ENCODE measurements at places on chromosomes 12 and 14.
A peak's percentile ranks its signal among the peaks of the same experiment; 100 is the strongest.

- no peak for DNase-seq
Measured at GRCh38 chr12:28017126-28017872, 44.8 kb upstream of the PTHLH start.

GRCh38 chr12:133130808-133131128 lies 341 bp downstream of the ZNF10 start:
- DNase-seq, result peak; percentile 35

GRCh38 chr14:97077687-97078086 lies 280.5 kb downstream of the VRK1 start:
- DNase-seq, result no peak

DNA sequence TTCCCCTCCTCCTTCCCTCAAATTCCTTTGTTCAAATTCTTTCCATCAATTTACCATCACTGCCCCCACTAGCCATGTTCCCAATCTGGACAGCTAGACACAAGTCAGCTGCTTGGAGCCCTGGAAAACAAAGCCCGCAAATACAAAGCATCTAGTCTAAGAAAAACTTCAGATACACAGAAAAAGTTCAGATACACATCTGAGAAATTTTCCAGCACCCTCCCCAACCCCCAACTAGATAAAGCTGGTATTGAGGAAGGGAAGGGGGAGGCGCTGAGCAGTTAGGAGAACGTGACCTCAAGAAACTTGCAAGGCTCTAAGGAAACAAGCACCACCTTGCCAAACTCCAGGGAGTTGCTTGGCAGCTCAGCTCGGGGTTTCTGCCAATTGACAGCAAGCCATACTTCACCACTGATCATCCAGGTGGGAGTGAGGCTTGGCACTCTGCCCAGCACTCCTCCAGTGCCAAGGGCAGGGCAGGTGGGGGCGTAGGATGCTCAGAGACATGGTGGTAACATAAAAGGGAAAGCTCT lies 5.1 kb upstream of the CNIH1 start:
- peak; percentile 28 for DNase-seq

DNA sequence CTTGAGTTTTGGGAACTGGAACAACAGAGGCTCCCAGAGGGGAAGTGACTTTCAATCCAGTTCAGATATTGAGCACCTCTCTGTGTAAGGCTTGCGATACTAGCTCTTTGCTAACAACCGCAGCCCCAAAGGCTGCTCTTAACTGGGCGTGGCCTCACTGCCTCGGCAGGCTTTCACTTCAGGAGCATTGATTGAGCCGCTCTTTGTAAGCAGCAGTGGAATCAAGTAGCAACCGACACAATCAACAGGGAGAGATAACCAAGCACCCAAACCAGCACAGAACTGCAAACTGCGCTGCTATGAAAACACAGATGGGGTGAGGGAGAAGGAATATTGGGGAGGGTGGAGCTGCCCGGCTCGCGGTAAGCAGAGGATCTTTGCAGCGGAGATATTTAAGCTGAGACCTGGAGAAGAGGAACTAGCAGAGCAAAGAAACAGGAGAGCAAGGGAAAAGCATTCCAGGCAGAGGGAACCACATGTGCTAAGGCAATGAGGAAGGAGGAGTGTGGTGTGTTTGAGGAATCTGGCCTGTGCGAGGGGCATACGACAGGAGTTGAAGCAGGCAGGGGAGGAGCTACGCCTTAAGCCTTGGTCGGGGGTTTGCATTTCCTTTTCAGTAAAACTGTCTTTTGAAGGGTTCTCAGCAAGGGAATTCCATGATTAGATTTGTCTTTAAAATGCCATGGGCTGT lies 17.3 kb upstream of the YY1 start:
- DNase-seq, result peak; percentile 84

DNA sequence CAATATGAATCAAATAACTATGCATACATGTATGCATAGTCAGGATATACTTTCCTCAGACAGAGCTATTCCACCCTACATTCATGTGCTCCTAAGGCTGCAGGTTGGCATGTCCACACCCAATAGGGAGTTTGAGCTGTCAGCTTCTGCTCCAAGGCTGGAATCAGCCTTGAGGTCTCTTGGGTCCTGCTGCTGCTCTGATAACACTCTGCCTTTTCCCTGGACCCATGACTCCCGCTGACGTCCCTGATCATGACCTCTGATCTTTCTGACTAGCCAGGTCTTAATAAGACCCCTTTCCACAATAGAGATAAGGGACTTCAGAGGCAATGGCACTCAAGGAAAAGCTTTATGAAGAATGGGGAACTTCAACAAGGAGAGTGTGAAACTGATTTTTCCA lies 5.7 kb downstream of the PITPNM2 start:
- no peak for DNase-seq

- DNase-seq, result peak; percentile 47
Measured at GRCh38 chr12:12909995-12910420, 18.6 kb downstream of the GPRC5A start.

DNA sequence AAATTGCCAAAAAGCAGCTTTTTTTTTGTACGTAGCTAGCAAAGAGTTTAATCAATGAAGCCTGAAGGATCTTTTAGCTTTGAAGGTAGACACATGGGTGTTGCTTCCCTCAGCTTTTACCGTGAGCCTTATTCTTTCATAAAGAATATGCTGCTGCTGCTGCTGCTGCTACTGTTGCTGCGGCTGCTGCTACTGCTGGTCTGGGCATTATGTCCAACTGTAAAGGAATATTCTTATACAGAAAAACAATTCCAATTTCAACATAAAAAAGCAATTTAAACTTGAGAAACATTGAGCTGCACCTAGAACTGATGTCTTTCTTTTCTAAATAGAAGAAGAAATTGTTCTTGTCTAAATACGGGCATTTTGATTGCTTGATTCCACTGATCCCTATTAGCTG lies 38.9 kb upstream of the PPP1R12A start:
- DNase-seq, result no peak

DNA sequence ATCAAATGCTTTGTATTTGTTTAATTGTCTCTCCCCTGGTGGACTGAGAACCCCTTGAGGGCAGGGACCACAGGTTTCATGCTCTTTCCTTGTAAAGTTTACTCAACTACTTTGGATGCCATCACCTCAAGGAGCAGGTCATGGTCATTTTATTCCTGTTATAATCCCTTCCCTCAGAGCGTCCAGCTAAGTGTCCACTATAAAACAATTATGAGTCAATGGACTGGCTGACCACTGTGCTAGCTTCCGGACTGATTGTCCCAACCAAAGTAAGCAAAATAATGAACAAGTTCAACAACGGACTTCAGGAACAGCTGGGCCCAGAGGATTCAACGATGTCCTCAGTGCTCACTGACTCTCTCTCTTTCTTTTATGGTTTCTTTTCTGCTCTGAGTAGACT lies 18.2 kb downstream of the AK7 start:
- DNase-seq, result no peak

GRCh38 chr12:112004041-112004440 lies 8.9 kb downstream of the TMEM116 start:
- no peak for DNase-seq
